ENCODE measurements at places on chromosomes 16 and 17.
A peak's percentile ranks its signal among the peaks of the same experiment; 100 is the strongest.

- no peak for DNase-seq
Measured at GRCh38 chr17:43634591-43635125, 27.1 kb downstream of the MEOX1 start.

GRCh38 chr17:3890878-3891219 is 2.0 kb downstream of the CAMKK1 start:
- DNase-seq, result no peak

DNA sequence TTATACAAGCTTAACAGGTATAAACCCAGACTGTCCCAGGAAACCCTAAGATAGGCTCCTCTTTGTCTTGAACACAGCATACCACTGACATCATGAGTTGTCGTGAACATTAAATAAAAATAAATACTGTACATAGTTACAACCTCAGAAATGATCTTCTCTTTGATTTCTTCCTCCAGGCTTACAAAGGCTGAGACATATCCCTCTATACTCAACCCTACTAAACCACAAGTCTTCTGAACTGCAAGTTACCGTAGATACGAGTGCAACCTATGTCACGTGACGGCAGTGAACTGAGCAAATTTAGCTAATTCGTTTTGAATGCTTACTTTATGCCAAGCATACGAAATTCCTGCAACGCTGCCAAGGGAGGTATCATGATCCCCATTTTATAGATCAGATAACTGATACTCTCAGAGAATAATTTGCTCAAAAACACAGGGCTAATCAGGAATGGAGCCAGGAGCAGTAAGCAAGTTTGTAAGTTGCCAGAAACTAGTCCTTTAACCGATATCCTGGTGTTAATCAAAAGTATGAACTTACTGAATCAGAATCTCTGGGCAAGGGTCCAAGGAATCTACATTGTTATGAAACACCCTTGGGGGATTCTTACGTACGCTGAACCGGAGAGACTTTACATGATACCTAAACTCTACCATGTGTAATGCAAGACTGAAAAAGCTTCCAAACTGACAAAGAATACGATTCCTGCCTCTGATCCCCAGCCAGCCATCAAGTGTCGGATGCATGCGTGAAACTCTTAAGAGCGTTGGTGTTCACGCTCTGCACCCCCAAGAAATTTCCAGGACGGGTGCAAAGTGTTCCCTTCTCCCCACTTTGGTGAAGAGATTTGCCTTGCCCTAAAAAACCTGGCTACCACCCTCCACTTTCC is 106.2 kb downstream of the XYLT1 start:
- DNase-seq, result peak; percentile 94

- no peak for DNase-seq
Measured at GRCh38 chr16:25161753-25162367, 50.3 kb downstream of the LCMT1 start.

GRCh38 chr17:3022197-3022596 is 41.2 kb downstream of the OR1D5 start:
- DNase-seq, result no peak

DNA sequence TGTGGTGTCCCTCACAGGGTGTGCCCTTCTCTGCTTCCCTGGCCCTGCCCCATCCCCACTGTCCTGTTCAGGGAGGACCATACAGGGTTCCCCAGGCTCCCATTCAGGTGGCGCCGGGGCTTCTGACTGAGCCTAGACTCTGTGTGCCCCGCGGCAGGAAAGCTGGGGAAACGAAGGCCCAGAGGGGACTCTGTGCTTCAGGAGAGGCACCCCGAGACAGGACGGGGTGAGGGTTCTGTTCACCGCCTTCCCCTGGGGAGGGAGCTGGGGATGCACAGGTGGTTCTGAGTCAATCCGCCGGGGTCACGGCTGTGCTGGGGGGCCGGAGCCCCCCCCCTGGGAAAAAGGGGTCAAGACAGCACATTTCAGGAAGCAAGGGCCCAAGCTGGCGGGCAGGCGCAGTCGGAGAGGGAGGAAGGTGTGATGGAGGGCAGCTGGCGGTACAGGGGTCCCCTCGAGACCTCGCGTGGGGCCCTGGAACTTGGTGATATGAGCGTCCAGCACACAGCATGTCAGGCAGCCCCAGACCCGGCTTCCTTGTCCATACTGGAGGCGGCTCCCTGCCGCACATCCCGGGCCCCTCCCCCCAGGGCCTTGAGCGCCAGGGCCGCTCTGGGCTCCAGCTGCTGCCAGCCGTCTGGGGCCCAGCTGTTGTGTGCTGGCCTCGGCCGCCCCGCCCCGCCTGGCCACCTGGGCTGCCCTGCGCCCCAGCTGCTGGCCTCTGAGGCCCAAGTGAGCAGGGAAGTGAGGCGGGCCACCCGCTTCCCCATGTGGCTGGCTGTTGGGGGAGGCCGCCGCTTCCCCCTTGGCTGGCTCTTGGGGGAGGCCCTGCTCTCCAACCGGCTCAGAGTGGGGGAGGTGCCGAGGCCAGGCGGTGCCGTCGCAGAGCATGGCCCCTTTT is 5.6 kb upstream of the NOTUM start:
- DNase-seq, result no peak

GRCh38 chr17:80613732-80614071 is 69.1 kb downstream of the RPTOR start:
- DNase-seq, result no peak

DNA sequence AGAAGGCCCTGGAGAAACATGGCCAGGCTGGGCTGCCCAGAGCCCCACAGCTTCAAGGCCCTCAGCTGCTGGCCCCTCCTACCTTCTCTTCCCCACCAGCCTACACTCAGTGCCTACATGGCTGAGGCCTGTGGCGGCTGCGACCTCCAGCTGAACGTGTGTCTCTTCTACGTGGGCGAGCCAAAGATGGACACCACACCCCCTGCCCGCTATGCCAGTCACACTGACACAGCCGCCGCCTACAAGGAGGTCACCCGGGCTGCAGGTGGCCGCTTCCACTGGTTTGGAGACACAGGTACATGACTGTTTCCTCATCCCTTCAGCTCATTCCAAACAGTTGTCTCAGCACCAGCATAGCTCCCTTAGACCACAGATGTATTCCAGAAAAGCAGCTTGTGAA is 29.5 kb upstream of the SDR42E2 start:
- DNase-seq, result no peak

DNA sequence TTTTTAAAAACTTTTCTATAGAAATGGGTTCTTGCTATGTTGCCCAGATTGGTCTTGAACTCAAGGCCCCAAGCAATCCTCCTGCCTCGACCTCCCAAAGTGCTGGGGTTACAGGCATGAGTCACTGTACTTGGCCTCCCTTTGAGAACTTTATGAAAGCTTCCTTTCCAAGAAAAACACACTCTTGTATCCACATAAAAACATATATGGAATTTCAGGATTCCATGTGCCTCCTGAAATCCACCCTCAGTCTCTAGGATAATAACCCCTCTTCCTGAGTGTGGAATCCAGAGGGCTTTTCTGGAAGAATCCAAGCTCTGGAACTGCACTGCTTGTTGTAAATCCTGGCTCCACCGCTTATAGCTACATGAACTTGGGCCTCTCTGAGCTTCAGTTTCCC is 53.2 kb upstream of the MRTFB start:
- peak; percentile 70 for DNase-seq

GRCh38 chr16:70653809-70654771 is 7.7 kb downstream of the IL34 start:
- DNase-seq, result peak; percentile 88

DNA sequence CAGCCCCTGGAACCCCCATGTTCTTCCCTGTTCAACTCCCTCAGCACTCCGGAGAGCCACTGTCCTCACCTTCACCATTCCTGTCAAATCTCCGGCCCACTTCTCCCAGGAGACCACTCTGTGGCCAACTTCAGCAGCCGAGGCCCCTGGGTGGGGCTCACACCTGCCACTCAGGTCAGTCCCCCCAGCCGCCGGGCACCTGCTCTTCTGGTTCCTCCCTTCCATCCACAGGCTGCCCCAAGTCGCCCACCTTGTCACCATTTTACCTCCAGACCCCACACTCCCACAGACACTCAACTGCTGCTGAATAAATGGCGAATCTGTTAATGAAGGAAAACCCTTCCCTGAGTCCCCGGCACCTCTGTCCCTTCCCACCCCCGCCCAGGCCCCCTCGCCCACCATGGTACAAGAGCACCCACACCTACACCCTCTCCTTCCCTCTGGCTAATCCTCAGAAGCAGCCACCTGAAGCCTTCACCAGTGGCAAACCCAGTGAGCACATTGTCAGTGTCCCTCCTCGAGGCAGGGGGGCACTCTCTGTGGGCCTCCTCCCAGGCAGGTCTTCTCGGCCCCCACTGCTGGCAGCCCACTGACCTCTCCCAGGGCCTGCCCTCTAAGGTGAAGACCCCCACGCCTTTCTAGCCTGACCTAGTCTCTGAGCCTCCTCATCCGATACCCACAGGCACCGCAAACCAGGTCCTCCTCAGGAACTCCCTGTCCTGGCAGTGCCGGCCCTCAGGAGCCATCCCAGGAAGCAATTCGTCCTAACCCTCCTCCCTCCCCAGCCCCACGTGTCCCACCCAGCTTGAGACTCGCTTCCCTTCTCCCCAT is 8.2 kb downstream of the CANT1 start:
- DNase-seq, result no peak

GRCh38 chr16:88662222-88662842 is 559 bp downstream of the MVD start:
- DNase-seq, result peak; percentile 12

DNA sequence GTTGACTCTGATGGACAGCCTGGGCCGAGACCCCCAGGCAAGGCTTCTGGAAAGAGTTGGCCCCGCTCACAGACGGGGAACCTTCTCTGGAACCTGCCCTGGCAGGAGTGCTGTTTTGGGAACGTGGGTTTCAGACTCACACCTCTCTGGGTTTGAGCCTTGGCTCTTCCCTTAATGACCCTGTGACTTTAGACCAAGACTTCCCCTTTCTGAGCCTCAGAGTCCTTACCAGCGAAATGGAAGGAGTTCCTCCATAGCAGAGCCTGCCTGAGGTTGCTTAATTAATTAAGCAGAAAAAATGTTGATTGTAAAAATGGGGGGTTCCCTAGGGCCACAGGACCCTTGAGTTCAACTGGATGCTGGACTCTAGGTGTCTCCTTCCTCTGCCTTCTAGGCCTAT is 408.2 kb downstream of the SEC14L1 start:
- no peak for DNase-seq

- DNase-seq, result no peak
Measured at GRCh38 chr17:82959242-82959930, 119.6 kb upstream of the ZNF750 start.

Measured in EH (cell line).